ENCODE measurements at places on chromosomes 1 and 21. TPM values are rescaled to one million over a fixed set of nuclear protein-coding genes. Genes with fewer than 3 reads are reported as not detected.
A peak's percentile ranks its signal among the peaks of the same experiment; 100 is the strongest.

The PTPN22 gene
- not detected for total RNA-seq

The CRNN gene
- not detected for total RNA-seq

The OR6K3 gene
- not detected for total RNA-seq

The TCEA3 gene
- total RNA-seq = 1.5 TPM

The OR2T29 gene
- not detected for total RNA-seq

The WNT2B gene
- 1.5 TPM for total RNA-seq

- DNase-seq = no peak
These were observed 83.2 kb upstream of the PAPPA2 start for GRCh38 chr1:176379626-176380339.

GRCh38 chr21:40313260-40313659 is 446.0 kb downstream of the PCP4 start:
- no peak for DNase-seq

DNA sequence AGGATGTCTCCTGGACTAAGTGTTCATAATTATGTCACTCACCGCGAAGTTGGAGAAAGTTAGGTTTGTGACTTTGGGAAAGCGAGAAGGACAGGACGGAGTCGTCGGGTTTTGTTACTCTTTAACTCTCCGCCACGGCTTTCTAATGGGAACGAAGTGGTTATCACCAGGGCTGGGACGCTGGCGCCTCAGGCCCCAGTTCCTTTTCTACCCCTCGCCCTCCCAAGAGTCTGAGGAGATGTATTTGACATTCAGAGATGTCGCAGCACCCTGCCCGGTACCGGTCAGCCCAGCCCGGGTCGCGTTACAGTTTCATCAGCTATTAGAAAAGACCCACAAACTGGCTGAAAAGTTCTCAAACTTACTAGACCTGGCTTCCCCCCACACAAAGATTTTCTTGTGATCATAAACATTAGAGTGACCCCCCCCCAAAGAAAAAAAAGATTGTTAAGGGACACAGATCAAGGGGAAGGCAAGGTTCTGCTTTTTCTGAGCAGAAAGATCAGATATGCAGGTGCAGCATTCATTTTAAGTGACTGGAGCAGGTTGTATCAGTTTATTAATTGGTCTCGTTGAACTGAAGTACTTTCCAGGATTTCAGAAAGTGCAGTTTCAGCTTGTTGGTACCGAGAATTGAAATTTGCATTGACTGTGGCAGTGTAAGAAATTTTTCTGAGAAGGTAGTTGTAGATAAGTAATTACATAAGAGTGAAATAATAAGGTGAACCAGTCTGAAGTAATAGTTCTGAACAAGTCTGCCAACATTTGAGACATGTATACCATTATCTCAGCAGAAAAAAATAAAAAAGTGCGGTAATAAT is 859 bp upstream of the ZBTB18 start:
- DNase-seq = no peak

- no peak for DNase-seq
These were observed 196.9 kb upstream of the ETV3 start for GRCh38 chr1:157335056-157335455.

DNA sequence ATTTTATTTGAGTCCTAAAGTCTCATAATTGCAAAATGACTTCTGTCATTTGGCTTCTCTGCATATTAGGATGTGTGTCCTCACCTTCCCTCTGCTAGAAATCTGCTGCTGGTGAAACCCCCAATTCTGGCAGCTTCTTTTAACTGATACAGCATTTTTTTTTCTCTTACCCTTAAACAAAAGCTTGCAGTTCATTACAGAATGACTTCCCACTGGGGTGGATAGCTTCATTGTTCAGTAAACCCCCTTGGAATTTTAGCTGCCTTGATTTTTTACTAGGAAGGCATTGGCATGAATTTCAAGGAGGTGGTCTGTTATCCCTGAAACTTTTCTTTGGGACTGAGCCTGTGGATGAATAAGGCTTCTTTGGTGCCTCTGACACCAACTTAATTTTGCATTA is 16.8 kb downstream of the TSEN15 start:
- DNase-seq = no peak

- DNase-seq = no peak
These were observed 54.0 kb downstream of the KIAA0040 start for GRCh38 chr1:175138579-175138978.

DNA sequence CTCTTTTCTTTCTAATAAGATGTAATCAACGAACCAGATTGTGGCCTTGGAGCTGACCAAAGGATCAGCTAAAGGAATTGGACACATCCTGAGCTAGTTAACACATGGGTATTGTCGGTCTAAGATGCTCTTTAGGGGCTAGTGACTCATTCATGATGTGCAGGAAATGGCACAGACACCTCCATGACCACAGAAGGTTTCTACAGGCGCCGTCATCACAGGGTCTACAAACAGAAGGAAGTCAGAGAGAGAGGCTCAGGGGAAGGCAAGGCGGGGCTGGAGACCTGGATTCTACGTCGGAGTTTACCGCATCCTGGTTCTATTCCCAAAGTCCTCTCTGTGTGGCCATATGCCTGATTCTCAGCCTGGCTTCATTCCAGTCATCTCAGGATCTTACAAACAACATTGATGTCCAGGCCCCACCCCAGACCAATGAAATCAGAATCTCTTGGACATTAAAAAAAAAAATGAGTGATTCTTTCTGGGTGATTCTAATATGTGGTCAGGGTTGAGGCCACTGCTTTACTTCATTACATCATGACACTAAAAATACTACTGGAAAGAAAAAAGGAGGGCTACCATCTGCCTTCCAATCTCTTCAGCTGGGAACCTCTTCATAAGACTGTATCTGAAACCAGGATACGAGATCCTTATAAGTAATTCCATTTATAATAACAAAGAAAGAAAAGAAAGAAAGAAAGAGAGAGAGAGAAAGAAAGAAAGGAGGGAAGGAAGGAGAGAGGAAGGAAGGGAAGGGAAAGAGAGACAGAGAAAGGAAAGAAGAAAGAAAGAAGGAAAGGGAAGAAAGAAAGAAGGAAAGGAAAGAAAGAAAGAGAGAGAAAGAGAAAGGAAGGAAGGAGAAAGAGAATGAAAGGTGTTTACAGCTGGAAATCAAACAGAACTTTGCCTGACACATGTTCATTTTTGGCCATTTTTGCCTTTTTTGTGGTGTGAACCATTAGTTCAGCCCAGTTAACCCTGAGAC is 11.6 kb upstream of the KCNJ15 start:
- no peak for DNase-seq

DNA sequence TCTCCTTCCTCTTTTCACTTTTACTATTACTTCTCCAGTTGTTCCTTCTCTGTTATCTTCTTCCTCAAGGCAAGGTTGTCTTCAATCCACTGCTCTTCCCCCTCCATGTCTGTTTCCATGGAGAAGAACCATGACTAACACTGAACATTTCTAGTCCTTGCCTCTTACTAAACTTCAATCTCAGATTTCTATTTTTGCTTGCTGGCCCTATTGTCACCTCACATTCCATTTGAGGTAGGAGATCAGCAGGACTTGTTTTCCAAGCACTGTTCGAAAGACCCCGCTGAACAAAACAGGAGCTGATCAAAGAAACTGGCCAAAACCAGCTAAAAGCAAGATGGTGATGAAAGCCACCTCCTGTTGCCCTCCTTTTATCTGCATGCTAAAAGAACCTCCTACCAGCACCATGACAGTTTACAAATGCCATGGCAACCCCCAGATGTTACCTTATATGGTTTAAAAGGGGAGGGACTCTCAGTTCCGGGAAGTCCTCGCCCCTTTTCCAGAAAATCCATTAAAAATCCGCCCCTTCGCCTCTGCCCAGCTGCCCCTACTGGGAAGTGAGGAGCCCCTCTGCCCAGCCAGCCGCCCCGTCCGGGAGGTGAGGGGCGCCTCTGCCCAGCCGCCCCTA is 22.6 kb downstream of the GON4L start:
- DNase-seq = no peak

GRCh38 chr1:28815533-28816185 is 3.7 kb downstream of the OPRD1 start:
- DNase-seq = no peak

DNA sequence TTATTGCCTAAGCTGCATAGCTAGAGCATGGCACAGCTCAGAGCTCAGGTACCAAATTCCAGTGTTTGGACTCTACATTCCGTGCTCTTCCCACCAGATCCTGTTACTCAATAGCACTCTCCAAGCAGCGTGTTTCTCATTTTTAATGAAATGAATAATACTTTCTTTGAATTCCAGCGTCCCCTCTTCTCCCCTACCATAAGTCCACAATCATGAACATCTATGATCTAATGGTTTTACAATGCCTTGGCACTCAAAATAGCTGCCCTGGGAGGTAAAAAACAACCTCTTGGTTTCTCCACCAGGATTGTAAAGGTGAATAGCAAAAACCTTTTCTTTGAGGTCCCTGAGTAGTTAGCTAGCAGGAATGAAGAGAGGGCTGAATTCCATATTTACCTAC is 480.0 kb upstream of the PKN2 start:
- no peak for DNase-seq

DNA sequence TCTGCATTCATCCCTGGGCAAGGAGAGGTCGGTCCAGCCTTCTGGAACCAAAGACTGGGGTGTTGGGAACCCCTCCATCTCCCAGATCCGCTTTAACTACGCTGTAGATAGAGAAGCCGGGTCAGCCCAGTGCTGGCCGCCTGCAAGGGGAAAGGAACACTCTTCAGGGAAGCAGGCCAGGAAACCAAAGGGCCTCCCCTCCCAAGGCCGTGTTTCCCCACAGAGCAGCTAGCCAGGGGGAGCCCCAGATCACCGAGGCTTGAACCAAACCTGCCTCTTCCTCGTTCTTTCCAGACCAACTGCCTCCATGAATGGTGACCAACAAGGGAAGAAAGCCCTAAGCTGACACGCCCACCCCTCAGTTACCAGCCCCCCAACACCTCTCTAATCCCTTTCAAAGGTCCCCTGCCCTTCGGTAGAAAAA is 1.2 kb upstream of the CHD5 start:
- no peak for DNase-seq

- no peak for DNase-seq
These were observed 208.7 kb downstream of the SIPA1L2 start for GRCh38 chr1:232421143-232421796.

GRCh38 chr1:7533006-7533405 is 238.1 kb upstream of the VAMP3 start:
- DNase-seq = no peak

GRCh38 chr1:25205786-25206185 is 26.5 kb downstream of the SYF2 start:
- no peak for DNase-seq

- peak; percentile 38 for DNase-seq
These were observed 204.8 kb upstream of the GALNT2 start for GRCh38 chr1:229862017-229862774.

DNA sequence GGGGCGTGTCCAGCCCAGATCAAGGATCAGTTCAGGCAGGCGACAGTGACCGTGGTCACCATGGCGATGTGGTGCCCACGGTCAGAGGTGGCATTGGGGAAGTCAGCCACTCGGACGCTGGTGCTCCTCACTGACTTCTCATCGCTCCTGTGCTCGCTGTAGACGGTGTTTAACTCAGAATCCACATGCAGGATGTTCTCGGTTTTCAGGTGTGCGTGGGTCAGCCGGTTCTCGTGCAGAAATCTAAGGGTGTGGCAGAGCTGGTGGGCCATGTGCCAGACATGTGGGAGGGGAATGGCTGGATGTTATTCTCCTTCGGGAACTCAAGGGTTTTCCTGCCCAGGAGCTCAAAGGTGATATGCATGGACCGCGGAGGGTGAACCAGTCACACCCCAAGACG is 11.7 kb downstream of the OR2AJ1 start:
- DNase-seq = no peak

Measured in neural crest cell (in vitro differentiated cells).